Kidney epithelial cell (primary cell): ENCODE measurements at places on chromosomes 5 and 9. TPM values are rescaled to one million over a fixed set of nuclear protein-coding genes. Genes with fewer than 3 reads are reported as not detected.

GRCh38 chr9:136378170-136379002 lies 4.9 kb upstream of the CARD9 start:
- DNase-seq: no peak

DNA sequence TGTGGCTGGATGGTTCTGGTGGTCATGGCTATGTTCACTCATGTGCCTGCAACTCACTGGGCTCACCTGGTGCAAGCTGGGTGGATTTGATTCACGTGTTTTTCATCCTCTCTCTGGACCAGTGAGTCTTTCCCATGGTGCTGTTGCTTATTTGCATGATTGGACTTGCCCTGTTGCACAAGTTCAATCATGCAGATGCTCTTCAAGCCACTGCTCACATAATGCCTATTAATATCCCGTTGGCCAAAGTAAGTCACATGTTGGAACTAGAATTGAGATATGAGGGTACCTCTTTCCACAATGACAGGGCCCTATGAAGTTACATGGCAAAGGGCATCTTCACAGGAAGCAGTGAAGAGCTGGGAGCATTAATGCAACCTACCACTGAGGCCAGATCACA lies 26.5 kb upstream of the MROH2B start:
- no peak for DNase-seq

The COL15A1 gene
- 11.6 and 11.8 TPM in 2 replicates for total RNA-seq

The ZMYND19 gene
- total RNA-seq: 27.1 and 27.6 TPM in 2 replicates

The RASEF gene
- 9.5 and 10.2 TPM in 2 replicates for total RNA-seq

The DMGDH gene
- total RNA-seq: 2.9 and 4.2 TPM in 2 replicates

The CACNA1B gene
- 0.75 and 0.84 TPM in 2 replicates for total RNA-seq
